ENCODE measurements at places on chromosomes 6 and 20.

DNA sequence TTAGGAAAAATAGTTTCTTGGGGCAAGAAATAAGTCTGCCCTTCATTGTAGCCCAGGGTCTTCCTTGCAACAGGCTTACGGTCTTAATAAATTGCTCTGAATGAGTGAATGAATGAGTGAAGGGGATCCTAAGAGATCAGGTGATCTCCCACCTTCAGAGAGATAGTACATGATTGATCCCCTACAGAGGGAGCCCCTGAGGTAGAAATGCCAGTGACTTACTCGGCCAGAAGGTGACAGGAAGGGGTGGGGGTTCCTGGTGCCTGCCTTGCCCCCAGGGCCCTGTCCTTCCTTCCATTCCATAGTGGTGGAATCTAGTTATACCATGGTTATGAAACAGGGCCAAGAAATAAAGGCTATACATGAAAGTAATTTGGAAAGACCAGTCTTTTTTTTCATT is 215.3 kb upstream of the SSTR4 start:
- DNase-seq: no peak

DNA sequence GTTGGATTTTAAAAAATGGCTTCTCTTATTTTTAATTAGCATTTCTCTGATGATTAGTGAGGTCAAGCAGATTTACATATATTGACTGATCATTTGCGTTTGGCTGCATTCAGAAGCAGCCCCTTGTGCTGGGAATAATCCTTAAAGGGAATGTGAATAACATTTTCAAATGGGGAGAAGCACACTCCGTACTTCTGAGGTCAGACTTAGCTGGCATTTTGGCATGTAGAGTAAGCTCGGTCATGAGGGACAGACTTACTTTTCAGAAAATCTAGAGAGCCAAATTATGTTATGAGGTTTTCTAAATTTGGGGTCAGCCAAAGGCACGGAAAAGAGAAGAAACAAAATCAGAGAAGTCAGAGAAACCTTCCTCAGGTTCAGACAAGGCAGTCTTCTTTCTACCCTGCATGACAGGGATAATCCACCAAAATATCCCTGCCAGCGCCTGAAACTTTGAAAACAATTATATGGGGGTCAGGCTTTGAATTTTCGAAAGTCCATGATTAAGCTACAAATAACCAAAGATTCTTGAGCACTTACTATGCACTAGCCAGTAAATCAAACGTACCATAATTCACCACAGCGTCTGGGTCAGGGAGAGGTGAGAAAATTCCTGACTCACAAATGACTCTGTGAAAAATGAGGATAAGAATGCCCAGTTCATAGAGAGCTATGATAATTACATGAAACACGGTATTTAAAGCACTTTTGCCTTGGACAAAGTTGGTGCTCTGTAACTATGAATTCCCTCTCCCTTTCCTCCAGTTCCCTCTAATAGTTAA is 44.9 kb downstream of the ADAT2 start:
- no peak for DNase-seq

- DNase-seq: no peak
Measured at GRCh38 chr6:150297327-150298029, 71.3 kb upstream of the IYD start.

DNA sequence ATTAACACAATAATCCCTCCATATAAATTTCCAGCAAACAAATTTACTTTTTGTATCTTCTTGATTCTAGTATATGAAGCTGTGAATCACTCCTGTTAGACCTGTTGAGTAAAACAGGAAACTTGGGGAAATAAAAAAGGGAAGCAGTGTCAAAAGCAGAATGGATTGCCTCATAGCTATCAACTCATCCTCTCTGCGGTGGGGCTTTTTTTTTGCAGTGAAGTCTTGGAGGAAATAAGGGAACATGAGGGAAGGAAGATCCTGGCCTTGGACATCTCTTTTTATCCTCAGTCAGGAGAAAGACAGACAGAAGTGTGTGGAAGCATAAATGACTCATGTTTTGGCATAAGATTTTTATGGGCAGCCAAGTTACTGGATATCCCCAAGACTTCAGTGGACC is 332.5 kb downstream of the TFAP2A start:
- no peak for DNase-seq

DNA sequence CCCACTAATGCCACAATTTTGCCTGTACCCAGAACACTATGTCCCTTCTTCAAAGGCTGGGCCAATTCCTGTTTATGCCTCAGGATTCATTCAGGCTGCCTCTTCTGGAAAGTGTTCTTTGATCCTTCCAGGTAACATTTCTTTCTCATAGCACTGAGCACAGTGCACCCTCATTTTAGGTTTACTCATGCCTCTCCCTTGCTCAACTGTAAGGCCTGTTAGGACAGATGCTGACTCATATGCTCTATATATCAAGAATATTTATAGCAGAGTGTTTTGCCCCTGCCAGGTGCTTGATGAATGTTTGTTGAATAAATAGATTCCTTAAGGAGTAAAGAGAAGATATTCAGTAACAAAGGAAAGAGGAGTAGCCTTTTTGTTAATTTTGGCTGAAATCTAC is 263.9 kb downstream of the PHF3 start:
- no peak for DNase-seq

DNA sequence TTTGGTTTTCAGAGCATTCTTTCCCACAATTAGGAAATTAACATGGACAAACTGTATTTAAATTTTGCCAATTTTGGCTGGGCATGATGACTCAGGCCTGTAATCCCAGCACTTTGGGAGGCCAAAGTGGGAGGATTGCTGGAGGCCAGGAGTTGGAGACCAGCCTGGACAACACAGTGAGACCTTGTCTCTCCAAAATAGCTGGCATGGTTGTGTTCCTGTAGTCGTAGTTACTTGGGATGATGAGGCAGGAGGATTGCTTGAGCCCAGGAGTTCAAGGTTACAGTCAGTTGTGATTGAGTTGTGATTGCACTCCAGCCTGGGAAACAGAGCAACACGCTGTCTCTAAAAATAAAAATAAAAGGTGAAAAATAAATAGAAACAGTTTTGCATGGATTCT is 15.0 kb downstream of the PANK2 start:
- DNase-seq: no peak

- no peak for DNase-seq
Measured at GRCh38 chr6:33508935-33509926, 54.9 kb downstream of the ZBTB9 start.

- DNase-seq: no peak
Measured at GRCh38 chr6:159582736-159583135, 110.3 kb downstream of the SOD2 start.

GRCh38 chr6:52667572-52667971 is 3.3 kb upstream of the TMEM14A start:
- DNase-seq: no peak

- DNase-seq: no peak
Measured at GRCh38 chr6:6287415-6287814, 33.0 kb downstream of the F13A1 start.

DNA sequence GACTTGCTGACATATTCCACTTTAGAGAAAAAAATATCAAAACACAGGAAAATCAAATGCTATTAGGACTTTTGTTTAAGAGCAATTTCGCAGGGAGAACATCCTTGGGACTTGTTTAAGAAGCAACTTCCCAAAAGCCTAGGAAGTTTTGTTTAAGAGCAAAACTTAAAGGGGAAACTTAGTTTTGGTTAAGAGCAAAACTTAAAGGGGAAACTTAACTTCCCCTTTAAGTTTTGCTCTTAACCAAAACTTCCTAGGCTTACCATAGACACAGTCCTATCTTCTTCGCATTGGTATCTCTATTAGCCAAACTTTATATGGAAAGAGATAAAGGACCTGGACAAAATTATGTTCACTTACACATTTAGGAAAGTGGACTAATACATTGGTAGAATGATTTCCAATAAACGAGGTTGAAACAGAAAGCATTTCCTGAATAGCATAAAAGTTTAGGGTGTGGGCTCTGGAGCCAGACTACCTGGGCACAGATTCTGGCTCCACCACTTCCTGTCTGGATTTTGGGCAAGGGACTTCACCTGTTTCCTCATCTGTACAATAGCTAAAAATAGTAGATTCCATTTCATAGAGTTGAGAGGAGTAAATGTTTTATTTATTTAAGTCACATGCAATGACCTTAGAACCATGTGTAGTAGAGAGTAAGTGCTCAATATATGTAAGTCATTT is 15.7 kb downstream of the PAQR8 start:
- DNase-seq: no peak

DNA sequence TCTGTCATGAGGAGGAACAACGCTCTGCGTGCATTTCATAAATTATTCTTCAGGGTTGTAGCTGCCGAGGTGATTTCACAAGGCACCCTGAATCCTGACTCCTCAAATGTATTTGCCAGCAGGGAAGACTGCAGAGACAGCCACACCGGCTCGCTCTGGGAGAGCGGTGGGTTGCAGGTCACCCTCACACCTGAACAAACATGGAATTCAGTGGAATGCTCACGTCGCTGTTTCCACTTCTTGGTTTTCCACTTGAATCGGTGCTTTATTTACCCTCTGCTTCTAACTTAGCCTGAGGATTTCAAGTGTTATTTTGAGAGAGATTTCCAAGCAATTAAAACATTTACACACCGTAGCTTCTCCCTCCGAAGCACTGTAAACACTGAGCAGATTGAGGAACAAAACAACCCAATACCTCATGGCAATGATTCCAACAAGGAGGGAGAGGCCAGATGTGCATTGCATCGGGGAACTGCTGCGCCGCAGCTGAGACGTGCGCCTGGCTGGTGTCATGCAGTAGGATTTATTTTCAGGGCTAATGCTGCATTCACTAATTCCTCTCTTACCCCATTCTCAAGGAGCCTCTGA is 59.5 kb upstream of the GGTLC1 start:
- no peak for DNase-seq

GRCh38 chr6:30258204-30258603 is 45.0 kb upstream of the TRIM26 start:
- no peak for DNase-seq

DNA sequence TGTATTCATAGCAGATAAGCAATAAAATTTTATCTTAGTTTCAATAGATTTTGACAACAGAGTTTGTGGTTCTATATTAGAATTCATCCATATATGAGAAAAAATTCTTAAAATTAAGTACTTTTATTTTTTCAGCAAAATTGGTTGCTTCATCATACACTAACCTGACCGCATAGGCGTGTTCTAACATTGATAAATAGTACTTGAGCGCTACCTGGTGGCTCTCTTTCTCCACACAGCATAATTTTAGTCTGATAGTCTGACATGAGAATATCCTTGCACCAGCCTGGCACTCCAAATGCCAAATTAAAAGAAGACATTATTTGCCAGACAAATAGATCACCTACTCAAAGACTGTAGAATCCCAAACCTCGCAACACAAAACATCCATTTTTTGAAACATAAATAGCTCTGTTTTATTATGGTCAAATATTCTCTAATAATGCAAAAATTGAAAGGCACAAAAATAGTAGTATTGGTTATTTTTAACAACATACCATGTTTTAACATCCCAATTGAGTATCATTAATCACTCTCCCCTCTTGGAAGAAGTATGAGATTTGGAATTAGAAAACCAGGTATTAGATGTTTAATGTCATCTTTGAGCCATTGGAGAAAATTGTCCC is 33.0 kb upstream of the FILIP1 start:
- peak; percentile 71 for DNase-seq

GRCh38 chr6:27517928-27518787 is 45.3 kb upstream of the ZNF184 start:
- no peak for DNase-seq

GRCh38 chr6:32436995-32437836 is 2.5 kb upstream of the HLA-DRA start:
- DNase-seq: no peak

- DNase-seq: no peak
Measured at GRCh38 chr6:31216208-31216898, 45.9 kb upstream of the POU5F1 start.

DNA sequence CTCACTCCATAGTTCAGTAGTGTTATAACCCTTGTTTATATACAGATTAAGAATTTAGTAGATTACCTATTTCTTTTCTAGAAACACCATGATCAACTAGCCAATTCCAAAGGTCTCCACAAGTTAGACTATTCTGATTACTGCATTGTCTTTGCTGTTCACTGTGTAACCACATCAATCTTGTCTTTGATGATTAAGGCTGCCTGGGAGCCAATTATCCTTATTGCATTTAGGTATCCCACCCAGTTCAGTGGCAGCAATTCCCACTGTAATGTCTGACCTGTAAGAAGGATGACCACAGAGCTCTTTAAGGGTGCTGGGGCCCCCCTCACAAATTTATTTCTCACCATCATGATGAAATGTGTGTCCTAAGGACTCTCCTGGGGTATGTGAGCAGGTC is 40.2 kb downstream of the PKIB start:
- no peak for DNase-seq

DNA sequence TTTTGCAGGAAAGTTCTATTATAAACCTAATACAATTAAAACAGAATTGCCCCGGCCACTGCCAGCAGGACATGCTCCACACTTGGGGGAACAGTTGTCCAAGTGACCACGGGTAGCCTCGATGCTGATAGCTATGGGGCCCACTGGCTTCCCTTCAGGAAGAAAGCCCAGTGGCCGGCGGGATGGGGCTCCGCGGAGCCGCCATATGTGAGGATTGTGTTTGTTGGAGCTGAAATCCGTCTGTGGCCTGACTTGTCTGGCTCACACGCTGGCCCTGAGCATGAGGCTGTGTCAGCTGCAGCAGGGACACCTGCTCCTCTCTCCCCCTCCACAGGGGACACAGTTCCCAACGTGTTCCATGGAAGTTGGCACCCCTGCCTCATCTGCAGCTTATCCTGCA is 46.6 kb downstream of the ZNF831 start:
- no peak for DNase-seq

- DNase-seq: no peak
Measured at GRCh38 chr6:167700199-167700598, 126.5 kb upstream of the AFDN start.

DNA sequence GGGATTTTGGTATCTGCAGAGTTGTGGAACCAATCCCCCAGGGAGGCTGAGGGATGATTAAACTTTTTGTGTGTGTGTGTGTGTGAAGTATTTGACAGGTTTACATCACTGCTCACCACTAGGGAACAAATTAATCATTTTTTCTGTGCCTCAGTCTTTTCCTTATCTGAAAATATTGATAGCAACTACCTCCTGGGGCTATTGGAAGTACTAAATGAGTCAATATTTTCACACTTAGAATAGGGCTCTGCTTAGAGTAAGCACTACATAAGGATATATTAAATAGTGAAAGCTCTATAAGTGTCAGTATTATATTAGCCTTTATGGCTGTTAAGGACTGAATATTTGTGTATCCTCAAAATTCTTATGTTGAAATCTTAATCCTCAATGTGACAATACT is 155.2 kb upstream of the UST start:
- no peak for DNase-seq

DNA sequence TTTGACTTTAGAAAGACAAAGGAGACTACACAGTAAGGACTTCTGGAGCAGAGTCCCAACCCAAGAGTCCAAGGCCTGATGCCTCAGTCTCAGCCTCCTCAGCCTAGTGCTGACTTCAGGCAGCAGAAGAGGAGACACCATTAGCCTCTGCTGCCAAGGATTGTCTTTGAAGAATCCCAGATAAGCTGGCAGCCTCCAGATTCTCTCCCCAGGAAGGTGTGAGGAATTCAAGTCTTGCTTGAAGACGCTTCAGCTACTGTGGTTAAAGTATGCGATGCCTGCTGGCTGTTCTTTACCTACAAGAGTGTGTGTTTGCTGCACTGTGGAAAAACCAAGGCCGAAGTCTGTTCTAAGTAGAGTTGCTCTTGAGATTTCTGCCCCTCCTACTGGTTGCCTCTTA is 215.9 kb upstream of the TCF21 start:
- DNase-seq: no peak

- DNase-seq: peak; percentile 57
Measured at GRCh38 chr20:57633945-57634491, 13.8 kb upstream of the ZBP1 start.

Data from activated CD8-positive, alpha-beta memory T cell treated with anti-CD3 and anti-CD28 coated beads, Interleukin-2, amount 10 ng/mL, durations not matched to agents 7 days and 5 days (primary cell).